ENCODE measurements at places on chromosomes 7 and 10.
A peak's percentile ranks its signal among the peaks of the same experiment; 100 is the strongest.

DNA sequence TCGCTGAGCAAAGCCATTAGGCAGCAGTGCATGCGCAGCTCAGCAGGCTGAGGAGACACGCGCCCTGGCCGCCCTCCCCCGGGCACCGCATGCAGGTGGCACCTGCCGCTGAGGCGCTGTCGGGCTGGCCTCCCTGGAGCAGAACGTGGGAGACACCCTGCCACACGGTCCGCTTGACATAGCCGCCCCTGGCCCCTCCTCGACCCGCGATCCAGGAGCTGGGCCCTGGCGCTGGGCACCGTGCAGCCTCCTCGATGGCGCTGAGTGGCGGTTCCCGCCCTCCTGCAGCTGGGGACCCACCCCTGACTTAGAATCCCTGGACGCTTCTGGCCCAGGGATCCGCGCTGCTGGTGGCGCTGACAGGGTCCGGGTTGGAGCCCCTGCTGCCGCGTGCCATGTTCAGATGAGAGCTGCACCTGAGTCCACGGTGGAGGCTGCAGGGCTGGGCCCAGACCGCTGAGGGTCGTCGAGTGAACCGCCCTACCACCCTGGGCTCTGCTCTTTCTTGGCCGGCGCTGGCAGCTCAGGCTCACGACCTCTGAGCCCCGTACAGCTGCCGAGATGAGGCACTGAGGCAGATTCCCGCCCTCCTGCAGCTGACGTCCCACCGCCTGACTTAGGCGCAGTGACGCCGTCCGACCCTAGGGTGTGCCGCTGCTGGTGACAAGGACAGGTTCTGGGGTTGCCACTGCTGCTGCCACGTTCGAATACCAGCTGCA, 116.8 kb downstream of the OR13A1 start:
- no peak for DNase-seq

DNA sequence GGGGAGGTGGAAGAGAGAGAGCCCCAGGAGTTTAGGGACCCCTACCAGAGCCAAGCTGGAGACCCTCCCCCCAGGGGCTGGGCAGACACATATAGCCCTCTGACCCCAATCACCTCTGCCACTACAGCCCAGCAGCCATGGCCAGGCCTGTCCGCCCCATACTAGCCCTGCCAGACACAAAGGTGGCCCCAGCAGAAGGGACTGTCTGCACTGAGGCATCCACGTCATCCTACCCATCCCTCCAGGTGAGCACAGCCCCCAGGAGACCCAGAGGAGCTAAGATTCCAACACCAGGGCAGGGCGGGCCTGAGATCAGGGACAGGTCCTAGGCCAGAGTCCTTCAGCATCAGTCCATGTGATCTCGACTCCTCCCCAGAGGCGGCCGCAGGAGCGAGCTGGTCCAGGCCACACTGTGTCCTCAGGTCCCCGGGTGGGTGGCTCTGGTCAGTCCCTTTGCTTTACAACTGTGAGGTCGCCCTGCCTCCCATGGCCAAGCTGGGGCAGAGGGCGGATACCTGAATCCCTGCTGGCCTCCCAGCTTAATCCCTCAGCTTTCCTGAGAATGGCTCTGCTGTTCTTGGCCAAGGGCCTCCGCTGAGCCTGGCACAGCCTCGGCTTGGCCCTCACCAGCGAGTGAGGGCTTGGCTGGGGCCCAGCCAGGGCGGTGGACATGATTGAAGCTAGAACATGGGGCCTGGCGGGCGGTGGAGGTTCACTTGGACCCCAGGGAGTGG, 14.3 kb upstream of the ELN start:
- no peak for DNase-seq

GRCh38 chr7:27128034-27128433, 2.5 kb downstream of the HOXA4 start:
- DNase-seq, result no peak

- DNase-seq, result no peak
Observed at GRCh38 chr10:65194555-65194954, 1673.4 kb downstream of the REEP3 start.

- no peak for DNase-seq
Observed at GRCh38 chr7:102288285-102288930, 1.7 kb downstream of the SH2B2 start.

DNA sequence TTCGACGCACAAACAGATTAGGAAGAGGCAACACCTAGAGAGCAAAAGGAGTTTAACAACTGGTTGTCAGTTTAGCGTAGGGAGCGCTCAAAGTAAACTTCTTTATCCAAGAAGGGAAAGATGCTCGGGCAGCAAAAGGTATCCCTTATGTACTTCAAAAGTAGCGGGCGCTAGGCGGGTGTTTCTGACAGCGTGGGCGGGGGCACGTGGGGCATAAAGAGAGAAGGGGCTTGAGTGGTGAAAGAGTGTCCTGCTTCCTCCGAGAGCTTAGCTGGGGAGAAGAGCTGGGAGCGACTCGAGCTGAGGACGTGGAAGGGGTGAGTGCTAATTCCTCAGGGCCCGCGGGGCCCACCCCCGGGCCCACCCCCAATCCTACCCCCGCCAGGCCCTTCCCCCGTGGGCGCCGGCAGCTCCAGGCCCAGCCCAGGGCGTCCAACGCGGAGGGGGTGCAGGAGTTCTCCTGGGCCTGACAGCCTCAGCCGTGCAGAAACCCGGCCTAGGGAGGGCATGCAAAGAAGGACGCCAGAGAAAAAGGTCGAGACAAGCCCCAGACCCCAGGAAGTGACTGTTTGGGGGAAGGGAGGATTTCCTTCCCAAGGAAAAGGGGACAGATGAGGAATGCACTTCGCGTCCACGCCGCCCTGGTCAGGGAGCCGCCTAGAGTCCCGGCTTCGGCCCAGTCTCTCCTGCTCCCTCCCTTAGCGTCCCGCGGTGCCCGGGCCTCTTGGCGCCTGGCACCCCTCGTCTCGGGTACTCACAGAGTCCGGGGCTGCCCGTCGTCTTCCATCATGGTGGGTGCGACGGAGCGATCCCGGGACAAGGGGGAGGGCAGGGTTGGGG, 868 bp downstream of the TIAL1 start:
- DNase-seq, result no peak

DNA sequence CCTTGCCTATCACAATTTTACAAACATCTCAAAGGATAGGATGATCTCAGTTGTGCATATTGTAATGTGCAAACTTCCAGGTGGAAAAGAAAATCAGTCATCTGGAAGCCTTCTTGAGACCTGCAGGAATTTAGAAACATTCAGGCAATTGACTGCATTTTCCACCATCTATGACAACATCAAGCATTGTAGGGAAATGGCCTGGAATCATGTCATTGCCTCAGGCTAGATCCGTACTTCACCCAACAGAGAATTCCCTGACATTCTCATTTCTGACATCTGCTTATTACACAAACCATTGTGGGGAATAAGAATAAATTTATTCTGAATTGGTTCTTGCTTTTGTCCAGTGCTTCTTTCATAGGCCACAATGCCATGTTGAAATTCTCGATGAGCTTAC, 124.9 kb upstream of the NPVF start:
- no peak for DNase-seq

DNA sequence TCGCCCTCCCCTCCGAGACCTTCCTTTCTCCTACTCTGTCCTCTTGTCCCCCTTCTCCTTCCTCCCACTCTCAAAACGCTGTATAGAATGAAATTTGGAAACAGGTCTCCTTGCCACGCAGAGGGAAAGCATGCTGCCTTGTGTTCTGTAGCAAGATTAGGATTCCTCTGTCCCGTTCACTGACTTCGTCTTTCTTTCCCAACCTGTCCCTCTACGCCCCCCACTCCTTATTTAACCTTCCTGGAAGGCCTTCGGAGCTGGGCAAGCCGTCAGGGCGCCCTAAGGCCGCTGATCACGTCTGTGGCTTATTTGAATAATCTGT, 1.3 kb downstream of the HOXA9 start:
- DNase-seq, result no peak

DNA sequence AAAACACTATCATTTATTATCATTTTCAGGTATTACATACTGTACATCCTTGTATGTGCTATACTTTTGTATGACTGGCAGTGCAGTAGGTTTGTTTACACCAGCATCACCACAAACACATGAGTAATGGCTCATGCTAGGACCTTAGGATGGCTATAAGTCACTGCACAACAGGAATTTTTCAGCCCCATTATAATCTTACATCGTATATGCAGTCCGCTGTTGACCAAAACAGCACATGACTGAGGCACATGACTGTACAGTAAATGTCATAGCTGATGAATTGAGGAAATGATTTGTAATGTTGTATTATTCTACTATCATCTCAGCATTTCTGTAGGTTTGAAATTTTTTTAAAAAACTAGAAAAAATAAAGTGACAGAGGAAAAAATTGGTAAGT, 38.6 kb downstream of the BPGM start:
- DNase-seq, result no peak

DNA sequence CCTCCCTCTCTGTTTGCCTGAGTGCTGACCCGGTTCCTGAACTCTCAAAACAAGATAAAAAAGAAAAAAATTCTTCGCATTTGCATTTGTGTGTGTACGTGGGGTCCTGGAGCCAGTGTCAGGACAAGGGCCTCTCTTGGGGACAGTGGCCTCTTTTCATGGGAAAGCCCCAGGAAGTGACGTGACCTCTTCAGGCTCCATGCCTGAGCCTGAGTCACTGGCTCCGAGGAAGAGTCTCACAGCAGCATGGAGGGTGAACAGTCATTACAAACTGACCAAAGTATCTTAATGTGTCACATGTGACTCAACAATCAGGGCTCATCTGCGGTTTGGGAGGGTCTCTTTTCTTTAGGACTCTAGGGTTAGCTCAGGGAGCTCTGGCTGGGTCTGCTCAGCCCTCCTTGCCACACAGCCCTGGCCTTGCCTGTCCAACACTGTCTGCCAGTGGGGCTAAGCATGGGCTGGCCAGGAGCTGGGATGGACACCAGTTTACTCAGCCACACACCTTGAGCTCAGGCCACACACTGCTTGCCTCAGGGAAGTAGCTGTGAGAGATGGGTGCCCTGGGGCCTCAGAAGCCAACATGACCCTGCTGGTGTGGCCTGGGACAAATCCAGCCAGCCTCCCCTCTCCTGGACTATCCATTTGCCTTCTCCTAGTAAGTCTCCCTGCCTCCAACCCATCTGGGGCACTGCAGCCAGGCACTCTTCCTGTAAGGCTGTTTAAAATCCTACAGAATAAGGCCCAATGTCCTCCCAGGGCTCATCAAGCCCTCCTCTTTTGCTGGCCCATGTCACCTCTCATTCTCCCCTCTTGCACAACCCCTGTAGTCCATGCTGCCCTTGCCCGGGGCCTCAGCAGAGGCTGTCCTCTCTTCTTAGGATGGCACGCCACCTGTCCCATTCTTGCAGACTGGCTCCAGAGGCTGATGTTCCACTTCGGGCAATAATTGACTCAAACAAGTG, 10.5 kb downstream of the TMEM273 start:
- DNase-seq, result peak; percentile 80

- peak; percentile 60 for DNase-seq
Observed at GRCh38 chr10:78307576-78307975, 273.9 kb downstream of the RPS24 start.

GRCh38 chr10:27253576-27253975, 13.0 kb upstream of the ACBD5 start:
- DNase-seq, result no peak

DNA sequence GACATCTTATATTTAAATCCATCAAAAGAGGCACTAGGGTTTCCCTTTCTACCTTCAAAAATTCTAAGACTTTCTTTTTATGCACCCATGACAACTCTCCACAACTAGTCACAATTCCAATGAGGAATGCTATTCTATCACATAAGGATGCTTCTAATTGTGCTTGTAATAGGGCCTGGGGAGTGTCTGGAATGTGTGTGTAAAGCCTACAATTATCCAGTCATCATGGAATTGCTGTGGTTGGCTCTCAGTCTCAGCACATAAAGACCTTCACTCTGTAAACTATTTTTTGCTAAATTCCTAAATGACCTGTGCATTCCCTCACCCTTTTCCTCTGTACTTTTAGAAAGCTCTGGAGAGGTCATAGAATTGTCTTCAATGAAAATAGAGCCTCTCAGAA, 86.7 kb downstream of the EPDR1 start:
- no peak for DNase-seq

DNA sequence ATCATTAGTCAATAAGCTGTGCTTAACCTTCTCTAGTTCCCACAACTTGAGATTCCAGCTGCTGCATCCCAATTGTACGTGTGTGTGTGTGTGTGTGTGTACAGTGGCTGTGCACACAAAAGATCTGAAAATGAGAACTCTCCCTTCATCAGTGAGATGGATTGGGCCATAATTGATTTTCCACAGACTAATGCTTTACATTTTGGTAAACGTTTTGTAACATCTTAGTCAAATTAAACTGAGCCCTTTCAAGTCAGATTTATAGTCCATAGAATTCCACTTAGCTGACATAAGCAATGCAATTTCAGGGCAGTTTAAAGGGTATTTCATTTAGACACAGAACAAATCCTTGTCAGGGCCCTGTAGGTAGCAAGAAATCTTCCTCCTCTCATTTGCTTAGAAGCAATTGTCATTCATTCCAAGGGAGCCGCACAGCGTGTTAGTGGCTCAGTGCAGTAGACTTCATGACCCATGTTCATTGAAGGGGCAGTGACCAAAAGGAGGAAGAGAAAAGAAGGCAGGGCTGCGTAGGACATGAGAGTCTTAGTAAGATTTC, 1123.5 kb upstream of the AUTS2 start:
- DNase-seq, result no peak

DNA sequence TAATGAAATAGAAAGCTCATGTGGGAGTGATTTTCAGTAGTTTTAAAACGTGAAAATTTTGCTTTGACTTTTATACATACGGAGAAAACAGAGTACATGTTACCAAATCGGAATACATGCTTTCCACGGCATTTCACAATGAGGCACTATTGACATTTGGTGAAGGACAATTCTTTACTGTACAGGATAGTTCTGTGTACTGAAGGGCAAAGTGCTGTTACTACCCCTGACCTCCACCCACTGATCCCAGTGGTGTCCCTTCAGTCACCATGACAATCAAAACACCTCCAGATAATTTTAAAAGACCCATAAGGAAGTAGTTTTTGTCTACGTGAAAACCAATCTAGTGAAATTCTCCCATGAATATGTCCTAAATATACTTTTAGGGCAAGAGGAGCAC, 33.1 kb upstream of the ANK3 start:
- DNase-seq, result no peak

DNA sequence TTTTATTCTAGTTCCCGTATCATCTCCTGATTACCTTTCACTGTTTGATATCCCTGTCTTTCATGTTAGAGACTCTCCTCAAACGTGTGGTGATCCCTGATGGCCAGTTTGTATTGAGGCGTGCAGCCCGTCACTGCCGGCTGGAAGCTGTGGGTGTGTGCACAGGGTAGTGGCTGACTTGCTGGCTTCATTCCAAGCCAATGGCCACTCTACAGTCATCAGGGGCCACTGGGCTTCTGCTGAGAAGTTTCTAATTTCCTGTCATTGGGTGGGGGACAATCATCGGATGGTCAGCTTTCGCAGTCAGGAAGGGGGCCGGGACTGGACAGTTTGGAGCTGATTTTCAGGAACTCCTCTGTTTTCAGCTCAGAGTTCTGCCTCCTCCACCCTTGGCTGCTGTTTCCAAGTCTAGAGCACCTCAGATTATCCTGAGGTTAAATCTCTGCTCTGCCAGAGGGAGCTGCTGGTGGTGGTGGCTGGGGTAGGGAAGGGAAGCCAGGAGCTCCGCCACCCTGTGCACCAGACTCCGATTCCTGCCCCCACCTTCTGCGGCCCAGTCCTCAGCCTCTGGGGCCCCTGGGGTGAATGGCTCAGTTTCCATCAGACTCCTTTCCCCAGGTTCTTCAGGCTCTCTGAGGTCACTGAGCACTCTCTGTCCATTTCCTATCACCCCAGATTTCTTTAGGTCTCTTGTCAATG, 34.9 kb downstream of the BAIAP2L1 start:
- DNase-seq, result no peak

- no peak for DNase-seq
Observed at GRCh38 chr7:55516409-55516808, 55.9 kb downstream of the VOPP1 start.

All from esophagus muscularis mucosa (tissue), 4 donors.